Activated T-helper 1 cell treated with anti-CD3 and anti-CD28 coated beads, Interleukin-2, amount 50 U/mL, for 16 hours (primary cell): ENCODE measurements at places on chromosomes 1 and 21.

DNA sequence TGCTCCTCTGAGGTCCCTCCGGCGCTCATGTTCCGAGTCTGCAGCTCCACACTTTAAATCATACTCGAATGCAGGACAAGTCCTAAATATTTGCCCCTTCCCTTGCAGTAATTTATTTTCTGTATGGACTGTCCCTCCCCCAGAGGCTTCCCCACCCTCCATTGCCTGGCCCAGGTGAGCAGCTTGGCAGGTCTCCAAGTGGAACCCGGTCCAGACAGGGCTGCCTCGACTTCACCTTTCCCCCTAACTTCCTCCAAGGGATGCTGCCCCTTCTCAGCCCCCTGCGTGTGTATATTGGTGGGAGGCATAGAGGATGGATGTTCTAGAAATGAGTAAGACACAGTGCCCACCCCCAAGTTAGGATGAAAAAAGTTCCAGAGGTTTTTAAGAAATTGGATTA lies 5.4 kb upstream of the OPTC start:
- no peak for DNase-seq

- no peak for DNase-seq
These were observed 9.2 kb downstream of the TNFRSF9 start for GRCh38 chr1:7931446-7931812.

DNA sequence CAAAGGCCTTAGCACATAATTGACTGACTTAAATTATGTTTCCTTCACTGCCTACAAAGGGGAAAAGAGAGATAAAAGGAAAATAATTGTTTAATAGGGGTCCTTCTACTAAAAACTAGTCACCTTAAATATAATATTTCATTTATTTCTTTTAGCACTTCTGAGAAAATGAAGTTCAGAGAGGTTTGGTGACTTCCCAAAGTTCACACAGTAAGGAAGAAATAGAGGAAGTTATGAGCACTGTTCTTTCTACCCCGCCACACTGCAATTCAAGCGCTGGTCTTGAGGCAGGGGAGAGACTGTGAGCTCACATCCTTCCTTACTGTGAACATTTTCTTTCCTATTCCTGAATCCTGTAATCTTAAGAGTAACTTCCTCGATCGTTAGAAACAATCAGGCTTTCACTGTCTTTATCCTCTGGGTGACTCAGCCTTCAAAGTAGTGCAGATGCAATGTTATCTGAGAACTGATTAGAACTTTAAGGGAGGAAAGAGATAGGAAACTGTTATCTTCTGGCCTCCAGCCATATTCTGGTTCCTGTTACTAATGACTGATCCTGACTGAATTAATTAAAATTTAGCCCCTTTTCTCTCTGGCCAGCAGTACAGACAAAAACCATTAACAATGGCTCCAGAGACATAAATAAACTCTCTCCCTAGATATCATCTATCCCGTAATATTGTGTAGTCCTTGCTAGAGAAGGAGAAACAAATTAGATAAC lies 6.8 kb downstream of the RGS5 start:
- DNase-seq: no peak

DNA sequence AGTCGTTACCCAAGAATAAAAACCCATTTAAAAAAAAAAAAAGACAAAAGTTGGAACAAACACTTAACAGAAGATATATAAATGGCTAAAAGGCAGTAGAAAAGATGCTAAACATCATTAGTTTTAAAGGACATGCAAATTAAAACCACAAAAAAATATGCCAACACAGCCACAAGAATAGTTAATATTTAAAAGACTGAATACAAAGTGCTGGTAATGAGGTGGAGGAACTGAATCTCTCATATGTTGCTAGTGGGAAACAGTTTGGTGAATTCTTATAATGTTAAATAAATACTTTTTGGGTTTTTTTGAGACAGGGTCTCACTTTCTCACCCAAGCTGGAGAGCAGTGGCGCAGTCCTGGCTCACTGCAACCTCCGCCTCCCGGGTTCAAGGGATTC lies 10.0 kb downstream of the LRRC40 start:
- DNase-seq: no peak

DNA sequence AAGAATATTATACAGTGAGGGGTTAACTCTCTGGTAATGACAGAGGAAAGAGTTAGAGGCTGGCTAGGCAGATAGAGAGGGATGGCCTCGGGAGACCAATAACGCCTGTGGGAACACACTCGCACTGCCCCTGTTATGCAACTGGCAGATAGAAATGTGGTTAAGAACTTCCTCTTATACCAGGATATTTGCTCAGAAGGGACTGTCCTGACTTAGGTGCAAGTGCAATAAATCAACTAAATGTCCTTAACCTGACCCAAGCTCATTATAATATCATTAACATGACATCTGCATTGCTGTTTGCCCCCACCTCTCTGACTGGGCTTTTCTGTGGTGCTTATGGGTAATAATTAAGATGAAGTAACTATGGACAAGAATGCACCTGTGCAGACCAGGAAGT lies 1518.0 kb downstream of the NCAM2 start:
- DNase-seq: no peak

DNA sequence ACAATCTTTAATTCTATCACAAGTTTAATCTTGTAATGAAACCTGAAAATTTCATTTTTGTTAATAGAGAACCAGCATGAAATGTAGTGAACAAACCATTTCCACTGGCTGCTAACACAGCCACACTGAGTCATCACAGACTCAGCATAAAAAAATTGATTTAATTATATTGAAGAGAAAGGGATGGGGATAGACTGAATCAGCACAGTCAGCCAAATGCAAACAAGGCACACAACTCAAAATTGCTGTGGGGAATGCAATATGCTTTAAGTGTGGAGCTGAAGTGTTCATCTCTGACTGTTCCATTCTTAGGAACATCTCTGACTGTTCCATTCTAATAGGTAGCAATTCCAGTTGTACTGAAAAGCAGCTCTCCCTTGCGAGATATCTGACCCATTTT lies 299.8 kb downstream of the MRPL39 start:
- no peak for DNase-seq

- DNase-seq: no peak
These were observed 49.6 kb downstream of the MEGF6 start for GRCh38 chr1:3561702-3562101.

DNA sequence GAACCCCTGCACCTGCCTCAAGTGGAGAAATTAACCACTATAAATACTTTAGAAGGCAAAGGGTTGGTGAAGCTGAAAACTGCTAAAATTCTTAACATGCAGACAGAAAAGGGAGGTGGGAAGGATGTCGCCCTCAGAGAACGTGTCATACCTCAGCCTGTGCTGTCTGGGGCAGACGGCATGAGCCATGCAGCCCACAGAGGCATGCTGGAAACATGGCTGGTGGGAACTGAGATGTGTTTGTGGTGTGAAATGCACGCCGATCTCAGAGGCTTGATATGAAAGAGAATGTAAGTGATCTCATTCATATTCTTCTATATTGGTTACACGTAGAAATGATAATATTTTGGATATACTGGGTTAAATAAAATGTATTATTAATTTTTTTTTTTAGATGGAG lies 16.3 kb downstream of the AGPAT3 start:
- no peak for DNase-seq

GRCh38 chr1:152599934-152600333 lies at the start of gene LCE3C:
TSS of gene LCE3C (plus strand) at chr1:152600234. CDS start at chr1:152600732, 498 bp downstream.
- no peak for DNase-seq

DNA sequence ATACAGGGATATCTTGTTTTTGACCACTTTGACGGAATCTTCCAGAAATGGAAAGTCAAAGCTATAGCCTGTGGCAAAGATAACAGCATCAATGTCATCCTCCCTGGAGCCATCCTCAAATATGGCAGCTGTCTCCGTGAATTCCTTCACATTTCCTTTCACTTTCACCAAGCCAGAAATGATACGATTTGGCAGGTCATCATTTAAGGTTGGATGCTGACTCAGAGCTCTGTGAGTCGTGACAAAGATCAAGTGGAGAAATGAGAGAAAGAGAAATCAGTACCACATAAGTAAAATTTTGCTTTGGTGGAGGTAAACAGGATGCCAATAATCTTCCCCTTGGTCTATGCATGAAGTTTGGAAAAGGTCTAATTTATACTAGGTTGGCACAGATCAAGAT lies 23.9 kb downstream of the FMO5 start:
- DNase-seq: no peak

DNA sequence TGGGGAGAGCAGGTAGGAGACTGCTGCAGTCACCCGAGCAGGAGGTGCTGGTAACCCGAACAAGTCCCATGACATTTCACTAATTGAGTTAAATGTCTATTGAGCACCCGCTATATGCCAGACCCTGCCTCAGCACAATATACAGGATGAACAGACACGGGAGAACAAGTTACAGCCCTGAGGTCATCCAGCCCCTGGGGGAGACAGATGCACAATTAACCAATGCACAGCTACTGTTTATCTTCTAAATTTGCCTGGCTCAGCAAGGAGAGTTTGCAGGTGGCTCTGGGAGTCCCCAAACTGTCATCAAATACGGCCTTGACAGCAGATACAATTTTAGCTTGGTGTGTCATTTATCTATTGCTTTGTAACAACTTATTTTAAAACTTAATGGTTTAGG lies 18.1 kb downstream of the CITED4 start:
- DNase-seq: no peak

DNA sequence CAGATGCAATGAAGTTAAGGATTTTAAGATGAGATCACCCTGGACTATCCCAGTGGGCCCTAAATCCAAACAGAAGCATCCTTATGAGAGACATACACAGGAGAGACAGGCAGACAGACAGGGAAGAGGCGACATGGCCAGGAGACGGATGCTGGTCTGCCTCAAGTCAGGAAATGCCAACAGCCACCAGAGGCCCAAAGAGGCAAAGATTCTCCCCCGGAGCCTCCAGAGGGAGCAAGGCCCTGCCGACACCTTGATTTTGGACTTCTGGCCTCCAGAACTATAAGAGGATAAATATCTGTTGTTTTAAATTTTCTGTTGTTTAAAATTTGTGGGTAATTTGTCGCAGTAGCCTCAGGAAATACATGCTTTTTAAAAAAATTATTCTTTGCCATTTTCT lies 116.4 kb downstream of the GLIS1 start:
- DNase-seq: no peak

DNA sequence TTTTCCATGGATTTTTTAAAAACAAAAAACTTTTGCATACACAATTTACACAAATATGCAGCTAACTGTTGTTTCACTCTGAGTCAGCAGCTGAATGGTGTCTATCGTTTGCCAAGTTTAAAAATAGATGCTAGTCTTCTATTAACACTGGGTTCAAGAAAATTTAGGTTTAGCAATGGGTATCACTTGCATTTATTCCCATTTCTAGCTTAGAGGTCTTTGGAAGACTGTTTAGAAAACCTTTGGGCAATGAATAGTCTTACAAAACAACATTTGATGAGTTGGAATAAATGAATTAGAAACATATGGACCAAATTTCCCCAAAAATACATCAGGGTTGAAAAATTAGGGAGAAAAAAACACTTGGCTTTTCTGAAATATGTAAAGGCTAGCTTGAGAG lies 165.8 kb downstream of the LYPLAL1 start:
- no peak for DNase-seq

GRCh38 chr1:159121526-159121925 lies 45.0 kb upstream of the AIM2 start:
- no peak for DNase-seq

DNA sequence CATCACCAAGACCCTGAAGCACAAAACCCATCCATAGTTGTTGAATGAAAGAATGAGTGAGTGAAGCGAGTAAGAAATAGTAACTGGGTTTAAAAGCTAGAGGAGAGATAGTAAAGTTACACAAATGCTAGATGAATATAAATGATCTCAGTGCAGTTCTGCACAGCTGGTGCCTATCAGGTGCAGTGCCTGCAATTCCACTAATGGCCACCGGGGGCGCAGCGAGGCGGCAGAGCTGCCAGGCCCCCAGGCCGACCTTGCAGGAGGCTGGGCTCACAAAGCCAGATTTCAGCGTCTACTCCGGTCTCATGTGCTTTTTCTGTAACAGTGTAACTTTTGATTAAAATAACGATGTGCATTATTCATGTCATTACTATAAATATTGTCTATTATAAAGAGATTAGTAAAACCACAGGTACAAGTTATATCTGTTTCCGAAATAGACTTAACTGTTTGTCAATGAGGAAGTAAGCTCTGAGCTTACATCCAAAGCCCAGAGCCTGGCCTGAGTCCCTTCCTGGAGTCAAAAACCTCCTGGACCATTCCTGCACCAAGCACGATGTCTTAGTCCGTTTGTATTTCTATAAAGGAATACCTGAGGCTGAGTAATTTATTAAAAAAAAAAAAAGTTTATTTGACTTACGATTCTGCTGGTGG lies 477.6 kb downstream of the NPHP4 start:
- DNase-seq: peak; percentile 57

DNA sequence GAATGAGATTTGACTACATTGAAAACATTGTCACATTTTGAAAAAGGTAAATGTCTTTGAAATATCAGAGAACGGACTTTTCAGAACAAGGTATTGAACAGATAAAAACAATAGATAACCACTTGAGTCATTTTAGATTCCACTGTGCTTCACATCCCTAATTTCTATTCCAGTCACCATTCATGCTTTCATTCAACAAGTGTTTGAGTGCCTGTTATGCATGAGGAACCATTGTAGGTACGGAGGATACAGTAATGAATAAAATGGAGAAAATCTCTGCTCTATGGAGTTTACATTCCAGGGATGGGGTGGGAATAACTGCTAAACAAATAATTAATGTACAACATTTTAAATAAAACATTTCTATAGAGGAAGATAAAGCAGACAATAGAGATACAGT lies 26.3 kb downstream of the ZMYM4 start:
- DNase-seq: no peak

- no peak for DNase-seq
These were observed 122.3 kb downstream of the GALNT2 start for GRCh38 chr1:230189341-230189740.

DNA sequence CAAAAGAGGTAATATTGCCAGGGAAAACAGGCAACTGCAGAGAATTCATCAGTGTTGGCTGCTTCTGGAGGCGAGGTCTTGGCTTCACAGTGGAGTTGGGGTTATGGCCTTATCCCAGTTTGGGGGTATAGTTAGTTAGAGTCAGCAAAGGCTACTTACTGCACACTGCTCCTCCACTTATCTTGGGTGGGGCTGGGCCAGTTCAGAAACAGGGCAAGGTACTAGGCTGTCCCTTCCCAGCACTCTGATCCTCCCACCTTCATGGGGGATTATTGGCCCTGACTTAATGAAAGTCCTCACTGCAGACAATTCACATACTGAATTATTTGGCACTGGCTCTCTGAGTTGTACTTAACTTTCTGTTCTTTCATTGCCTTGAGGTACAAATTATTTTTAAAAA lies 189.6 kb downstream of the NRIP1 start:
- DNase-seq: no peak

- DNase-seq: no peak
These were observed 27.8 kb downstream of the TMEM53 start for GRCh38 chr1:44646261-44647110.

- DNase-seq: no peak
These were observed 716.2 kb downstream of the NCAM2 start for GRCh38 chr21:21714426-21714825.

GRCh38 chr1:180948641-180949615 lies 36.2 kb downstream of the KIAA1614 start:
- no peak for DNase-seq
